ENCODE measurements at places on chromosomes 16 and 17. TPM values are rescaled to one million over a fixed set of nuclear protein-coding genes. Genes with fewer than 3 reads are reported as not detected.
A peak's percentile ranks its signal among the peaks of the same experiment; 100 is the strongest.

DNA sequence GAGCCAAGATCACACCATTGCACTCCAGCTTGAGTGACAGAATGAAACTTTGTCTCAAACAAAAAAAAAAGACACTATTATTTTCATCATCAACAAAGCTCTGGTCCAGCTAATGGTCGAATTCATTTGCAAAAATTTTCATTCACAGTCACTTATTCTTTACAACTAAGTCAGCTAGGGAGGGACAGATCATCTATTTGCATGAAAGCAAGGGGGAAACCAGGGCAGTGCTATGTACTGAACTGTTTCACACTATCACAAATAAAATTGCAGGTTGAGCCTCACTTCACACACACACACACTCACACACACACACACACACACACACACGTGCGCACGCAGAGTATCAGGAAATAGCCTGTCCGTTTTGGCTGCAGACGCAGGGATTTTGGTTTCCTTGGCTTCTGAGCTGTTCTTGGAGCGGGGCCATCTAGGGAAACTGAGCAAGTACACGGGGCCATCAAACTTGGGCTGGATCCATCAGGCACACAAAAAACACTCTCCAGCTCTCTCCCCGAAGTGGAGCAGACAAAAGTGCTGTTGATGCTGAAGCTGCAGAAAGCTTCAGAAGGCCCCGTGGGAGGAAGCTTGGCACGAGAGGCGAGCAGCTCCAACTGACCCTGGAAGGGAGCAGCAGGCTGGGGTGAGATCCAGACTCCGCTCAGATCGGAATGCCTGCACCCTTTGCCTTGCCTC lies 44.3 kb upstream of the HELZ start:
- DNase-seq: peak; percentile 90

- no peak for DNase-seq
Observed at GRCh38 chr16:4625560-4626159, 1.0 kb downstream of the MGRN1 start.

DNA sequence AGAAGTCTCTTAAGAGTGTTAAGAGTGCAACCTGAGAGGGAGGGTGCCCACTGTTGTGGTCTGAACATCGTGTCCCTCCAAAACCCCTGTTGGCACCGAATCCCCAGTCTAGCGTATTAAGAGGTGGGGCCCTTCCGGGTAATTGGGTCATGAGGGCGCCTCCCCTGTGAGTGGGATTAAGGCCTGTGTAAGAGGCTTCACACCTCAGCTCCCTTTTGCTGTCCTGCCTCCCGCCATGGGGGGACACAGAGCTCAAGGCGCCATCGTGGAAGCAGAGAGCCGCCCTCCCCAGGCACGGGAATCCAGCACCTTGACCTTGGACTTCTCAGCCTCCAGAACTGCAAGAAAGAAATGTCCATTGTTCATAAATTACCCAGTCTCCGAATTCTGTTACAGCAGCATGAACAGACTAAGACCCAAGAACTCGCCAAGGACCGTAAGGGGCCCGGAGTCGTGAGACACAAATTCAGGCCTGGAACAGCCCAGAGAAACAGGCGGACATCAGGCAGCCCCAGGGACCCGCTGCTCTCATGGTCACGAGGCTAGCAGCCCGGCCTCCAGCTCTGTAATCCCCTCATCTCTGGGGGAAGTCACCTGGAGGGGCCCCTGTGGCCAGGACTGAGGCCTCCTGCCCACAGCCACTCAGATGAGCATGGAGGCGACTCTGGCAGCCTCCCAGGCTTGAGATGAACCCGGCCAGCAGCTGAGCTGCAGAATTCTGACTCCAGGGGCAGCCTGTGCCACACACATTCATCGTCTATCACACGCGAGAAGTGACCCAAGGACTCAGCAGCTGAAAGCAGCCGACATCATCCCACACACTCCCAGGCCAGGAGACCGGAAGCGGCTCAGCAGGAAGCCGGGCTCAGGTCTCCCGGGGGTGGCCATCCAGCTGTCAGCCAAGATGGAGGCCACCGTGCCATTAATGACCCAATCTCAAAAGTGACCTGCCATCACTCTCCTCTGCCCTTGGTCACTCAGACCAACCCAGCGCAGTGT lies 12.8 kb upstream of the CHMP6 start:
- no peak for DNase-seq

DNA sequence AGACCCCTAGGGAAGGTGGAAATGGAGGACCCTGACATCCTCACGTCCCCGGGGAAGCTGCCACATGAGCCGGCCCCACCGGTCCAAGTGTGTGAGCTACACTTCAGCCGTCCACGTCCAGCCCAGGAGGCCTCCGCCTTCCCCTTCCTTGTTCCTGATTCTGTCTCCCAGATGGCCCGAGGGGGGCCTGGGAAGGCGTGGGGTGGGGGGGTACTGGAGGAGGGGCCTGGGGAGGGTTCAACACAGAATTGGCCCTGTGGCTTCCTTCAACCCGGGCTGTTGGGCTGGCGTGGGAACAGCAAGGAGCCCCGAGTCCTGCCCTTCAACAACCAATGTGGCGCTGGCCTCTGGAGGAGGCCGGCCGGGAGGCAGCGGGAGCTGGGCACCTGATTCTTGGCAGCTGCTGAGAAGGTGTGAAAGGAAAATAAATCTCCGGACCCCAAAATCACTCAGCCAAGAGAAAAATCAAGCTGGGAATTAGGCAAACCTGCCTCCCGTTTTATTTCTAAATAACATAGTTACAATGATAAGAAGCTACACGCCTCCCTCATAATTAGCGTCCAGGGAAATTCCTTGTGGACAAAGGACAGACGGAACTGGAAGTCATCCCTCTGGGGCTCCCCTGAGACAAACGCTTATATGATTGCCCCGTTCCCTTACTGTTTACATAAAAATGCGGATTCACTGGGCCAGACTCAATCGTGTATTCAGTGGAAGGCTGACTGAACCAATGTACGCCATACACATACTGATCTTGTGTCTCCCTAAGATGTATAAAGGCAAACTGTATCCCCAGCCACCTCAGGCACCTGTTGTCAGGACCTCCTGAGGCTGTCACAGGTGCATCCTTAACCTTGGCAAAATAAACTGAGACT lies 1.8 kb upstream of the APRT start:
- peak; percentile 78 for DNase-seq

GRCh38 chr16:85541980-85542900 lies 70.9 kb upstream of the GSE1 start:
- no peak for DNase-seq

The OSGIN1 gene
- 8.2 TPM for total RNA-seq

The DRC3 gene
- total RNA-seq: 1.6 TPM

The PGAP6 gene
- 32.1 TPM for total RNA-seq

The THUMPD1 gene
- 18.3 TPM for total RNA-seq

All from Right ventricle myocardium inferior (tissue), 1 donor.